HT1080 (cell line): ENCODE measurements at places on chromosomes 12 and 14. TPM values are rescaled to one million over a fixed set of nuclear protein-coding genes. Genes with fewer than 3 reads are reported as not detected.

The PTCSC3 gene
- total RNA-seq: not detected in 2 replicates

The B4GALNT3 gene
- 0.27 and 0.50 TPM in 2 replicates for total RNA-seq

The VDR gene
- 3.6 and 6.1 TPM in 2 replicates for total RNA-seq

The ADCY4 gene
- not detected in 2 replicates for total RNA-seq

The TBK1 gene
- 23.1 and 24.5 TPM in 2 replicates for total RNA-seq

The DBX2 gene
- total RNA-seq: not detected in 2 replicates

The BICD1 gene
- 19.3 and 19.5 TPM in 2 replicates for total RNA-seq

The MMP19 gene
- 0.37 and 0.58 TPM in 2 replicates for total RNA-seq
